ENCODE measurements at places on chromosomes 5 and 9.

- no peak for DNase-seq
Measured at GRCh38 chr5:94422812-94423211, 195.6 kb downstream of the KIAA0825 start.

DNA sequence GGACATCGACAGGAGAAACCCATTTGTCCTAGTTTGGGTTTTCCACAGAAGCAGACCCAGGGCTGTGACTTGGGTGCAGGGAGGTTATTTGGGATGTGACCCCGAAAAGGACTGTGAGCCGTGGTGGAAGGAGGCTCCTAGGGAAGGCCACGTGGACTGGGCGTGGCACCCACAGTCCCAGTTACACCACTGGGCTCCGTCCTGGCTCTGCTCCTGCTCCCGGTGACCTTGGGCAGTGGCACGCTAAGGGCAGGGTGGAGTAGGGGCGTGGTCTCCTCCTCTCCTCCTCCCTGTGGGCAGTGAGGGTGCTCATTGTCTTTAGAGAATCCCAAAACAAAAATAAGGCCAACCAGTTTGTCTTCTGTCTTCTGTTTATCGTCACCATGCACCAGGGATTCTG is 190.1 kb downstream of the GADD45G start:
- no peak for DNase-seq

- DNase-seq, result no peak
Measured at GRCh38 chr5:143955141-143955540, 143.2 kb downstream of the HMHB1 start.

- no peak for DNase-seq
Measured at GRCh38 chr5:43303242-43303641, 10.0 kb downstream of the HMGCS1 start.

GRCh38 chr9:22528485-22528884 is 81.9 kb downstream of the DMRTA1 start:
- no peak for DNase-seq
